ENCODE measurements at places on chromosomes 2 and 18.

DNA sequence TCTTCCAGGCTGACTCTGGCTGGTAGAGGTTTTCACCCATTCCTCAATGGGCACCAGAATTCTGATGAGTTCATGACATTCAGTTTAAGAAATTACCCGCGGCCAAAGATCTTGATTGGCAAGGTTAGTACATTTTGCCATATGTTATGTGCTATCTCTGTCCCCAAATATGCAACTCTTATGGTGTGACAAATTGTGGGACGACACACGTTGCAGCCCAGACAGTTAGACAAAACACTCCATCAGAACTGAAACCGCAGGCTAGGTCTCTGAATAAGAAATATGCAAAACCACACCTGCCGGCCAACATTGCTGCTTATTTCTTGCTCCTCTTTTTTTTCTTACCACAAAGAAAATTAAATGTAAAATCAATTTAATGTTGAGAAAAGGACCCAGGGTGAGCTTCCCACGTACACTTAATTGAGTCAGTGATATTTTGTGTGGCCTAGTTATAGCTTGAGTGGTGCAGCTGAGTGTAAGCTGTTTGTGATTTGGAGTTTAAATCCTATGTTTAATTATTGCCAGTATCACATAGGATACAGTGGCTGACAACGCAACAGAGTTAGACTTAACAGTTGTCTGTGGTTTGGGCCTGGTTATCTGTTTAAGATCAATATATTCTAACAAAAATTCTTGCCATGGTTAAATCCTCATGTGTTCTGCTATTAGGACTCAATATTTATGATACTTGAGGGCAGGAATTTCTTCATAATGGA is 35.7 kb upstream of the LTBP1 start:
- DNase-seq, result no peak

- no peak for DNase-seq
Measured at GRCh38 chr2:145007093-145007959, 487.4 kb upstream of the ZEB2 start.

- DNase-seq, result no peak
Measured at GRCh38 chr2:234913208-234913626, 38.6 kb upstream of the SH3BP4 start.

- DNase-seq, result no peak
Measured at GRCh38 chr2:200733713-200734198, 78.0 kb upstream of the BZW1 start.

GRCh38 chr2:71502941-71503738 is 49.8 kb downstream of the DYSF start:
- no peak for DNase-seq

- no peak for DNase-seq
Measured at GRCh38 chr2:109467701-109468100, 146.1 kb downstream of the SEPTIN10 start.
